ENCODE measurements at places on chromosomes 4 and X.

DNA sequence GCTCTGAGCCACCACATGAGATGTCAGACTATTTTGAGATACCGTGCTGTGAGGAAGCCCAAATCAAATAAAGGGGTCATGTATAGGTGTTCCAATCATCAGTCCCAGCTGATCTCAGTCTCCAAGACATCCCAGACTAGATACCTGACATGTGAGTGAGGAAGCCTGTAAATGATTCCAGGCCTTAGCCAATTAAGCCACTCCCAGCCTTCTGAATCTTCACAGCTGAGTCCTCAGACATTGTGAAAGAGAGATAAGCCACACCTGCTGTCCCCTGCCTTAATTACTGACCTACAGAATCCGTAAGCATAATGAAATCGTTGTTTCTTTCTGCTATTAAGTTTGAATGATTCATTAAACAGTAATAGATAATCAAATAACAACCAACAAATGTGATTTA is 671.4 kb downstream of the ZNF674 start:
- DNase-seq, result no peak

- no peak for DNase-seq
Observed at GRCh38 chrX:10615931-10616774, 4.2 kb downstream of the MID1 start.

- no peak for DNase-seq
Observed at GRCh38 chr4:153521999-153522801, 56.0 kb downstream of the TMEM131L start.

DNA sequence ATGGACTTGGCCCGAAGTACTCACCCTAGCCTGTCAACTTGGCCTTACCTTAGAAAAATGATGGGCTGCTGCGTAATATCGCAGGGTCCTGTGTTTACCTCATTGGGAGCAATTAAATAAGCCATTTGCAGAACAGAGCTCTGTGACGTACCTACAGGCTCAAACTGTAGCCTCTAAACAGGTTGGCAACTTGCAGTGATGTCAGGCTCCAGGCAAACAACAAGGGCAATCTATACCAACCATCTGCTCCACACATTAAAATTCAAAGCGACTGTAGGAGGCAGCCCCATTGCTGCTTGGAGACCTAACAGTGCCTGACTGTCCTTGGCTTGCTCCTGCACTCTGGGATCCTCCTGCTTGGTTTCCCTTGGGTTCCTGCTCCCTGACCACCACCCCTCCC is 17.2 kb downstream of the VGLL1 start:
- no peak for DNase-seq

GRCh38 chrX:55839485-55839884 is 121.9 kb downstream of the RRAGB start:
- DNase-seq, result no peak

GRCh38 chrX:153972368-153973126 is at the start of gene TMEM187:
TMEM187 (plus strand) TSS chrX:153972754; CDS start chrX:153982063, 9,309 bp downstream.
- peak; percentile 51 for DNase-seq

- no peak for DNase-seq
Observed at GRCh38 chrX:70253377-70254062, 6.5 kb downstream of the P2RY4 start.

- DNase-seq, result no peak
Observed at GRCh38 chrX:138986235-138986634, 274.7 kb upstream of the FGF13 start.

- DNase-seq, result no peak
Observed at GRCh38 chrX:9867753-9868152, 81.5 kb downstream of the SHROOM2 start.

GRCh38 chr4:168836490-168836889 is 173.6 kb downstream of the CBR4 start:
- no peak for DNase-seq

GRCh38 chr4:1393866-1394265 is 12.4 kb downstream of the NKX1-1 start:
- DNase-seq, result no peak

GRCh38 chrX:151974336-151975227 is at the start of gene GABRE:
GABRE (minus strand) TSS chrX:151974676; CDS start chrX:151974625, 51 bp downstream.
- DNase-seq, result no peak

GRCh38 chrX:135481696-135482179 is 38.7 kb upstream of the INTS6L start:
- DNase-seq, result no peak

GRCh38 chr4:48025005-48025404 is 8.4 kb downstream of the NIPAL1 start:
- no peak for DNase-seq

GRCh38 chrX:13966071-13966792 is 63.5 kb downstream of the GEMIN8 start:
- DNase-seq, result no peak

DNA sequence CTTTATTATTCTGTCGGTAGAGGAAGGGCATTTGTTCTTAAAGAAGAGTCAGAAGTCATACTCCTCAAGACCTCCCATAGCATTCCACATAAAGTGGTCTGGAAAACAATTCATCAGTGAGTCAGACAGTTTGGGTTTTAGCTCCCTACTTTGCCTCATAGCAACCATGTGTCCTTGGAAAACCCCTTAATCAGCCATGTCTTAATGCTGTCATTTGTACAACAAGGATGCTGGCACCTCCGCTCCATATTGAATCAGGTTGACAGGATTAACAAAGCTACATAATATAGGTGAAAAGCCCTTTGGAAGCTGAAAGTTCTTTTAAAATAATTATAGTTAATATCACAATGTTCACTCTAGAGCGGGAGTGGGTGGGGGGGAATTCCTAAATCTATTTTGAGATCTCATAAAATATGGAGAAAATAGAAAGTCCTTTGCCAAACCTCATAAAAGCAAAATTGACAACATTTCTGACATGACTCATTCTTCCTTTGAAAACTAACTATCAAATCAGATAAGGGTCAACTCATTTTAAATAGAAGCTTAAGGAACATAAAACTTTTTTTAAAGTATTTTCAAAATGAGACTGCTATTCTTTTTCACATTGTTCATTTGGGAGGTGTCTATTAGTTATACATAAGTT is 37.3 kb upstream of the GUCY1A1 start:
- no peak for DNase-seq

DNA sequence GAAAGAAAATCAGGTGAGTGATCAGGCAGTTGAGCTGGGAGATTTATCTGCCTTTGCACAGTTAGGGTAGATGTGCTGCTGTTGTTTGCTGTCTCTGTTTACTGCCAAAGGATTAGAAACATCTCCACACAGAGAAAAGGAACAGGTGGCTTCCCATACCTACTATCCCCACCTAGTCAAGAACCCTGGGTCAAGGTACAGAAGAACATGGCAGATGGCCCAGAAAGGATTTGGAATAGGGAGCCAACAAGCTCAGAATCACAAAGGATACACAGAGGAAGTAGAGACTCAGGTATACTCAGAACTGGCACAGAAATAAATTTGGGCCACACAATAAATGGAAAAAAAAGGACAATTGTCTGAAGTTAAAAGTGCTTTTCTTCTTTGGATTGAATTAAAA is 64.3 kb downstream of the TIGD2 start:
- DNase-seq, result no peak

- DNase-seq, result no peak
Observed at GRCh38 chr4:84710548-84710947, 127.6 kb downstream of the CDS1 start.

- DNase-seq, result no peak
Observed at GRCh38 chrX:113747274-113747973, 836.5 kb upstream of the HTR2C start.

GRCh38 chr4:67344594-67345380 is 200.5 kb downstream of the CENPC start:
- no peak for DNase-seq

DNA sequence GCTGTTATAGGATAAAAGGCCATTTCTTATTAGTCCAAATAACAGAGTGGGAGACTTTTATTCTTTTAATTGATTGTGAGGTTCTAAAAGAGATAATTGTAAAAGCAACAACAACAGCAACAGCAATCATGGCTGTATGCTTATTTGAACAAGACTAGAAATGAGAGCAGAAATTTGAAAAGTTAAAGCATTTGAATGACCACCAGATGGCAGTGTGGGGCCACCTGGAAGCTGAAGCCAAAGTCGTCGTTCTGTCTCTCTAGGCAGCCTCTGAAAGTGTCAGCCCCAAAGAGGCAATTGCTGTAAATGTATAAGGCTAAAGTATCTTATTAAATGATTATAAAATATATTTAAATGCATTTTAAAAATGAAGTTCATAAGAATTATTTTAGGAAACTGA is 42.2 kb downstream of the SH2D1A start:
- DNase-seq, result no peak

- DNase-seq, result no peak
Observed at GRCh38 chr4:10066670-10067651, 45.7 kb upstream of the SLC2A9 start.

DNA sequence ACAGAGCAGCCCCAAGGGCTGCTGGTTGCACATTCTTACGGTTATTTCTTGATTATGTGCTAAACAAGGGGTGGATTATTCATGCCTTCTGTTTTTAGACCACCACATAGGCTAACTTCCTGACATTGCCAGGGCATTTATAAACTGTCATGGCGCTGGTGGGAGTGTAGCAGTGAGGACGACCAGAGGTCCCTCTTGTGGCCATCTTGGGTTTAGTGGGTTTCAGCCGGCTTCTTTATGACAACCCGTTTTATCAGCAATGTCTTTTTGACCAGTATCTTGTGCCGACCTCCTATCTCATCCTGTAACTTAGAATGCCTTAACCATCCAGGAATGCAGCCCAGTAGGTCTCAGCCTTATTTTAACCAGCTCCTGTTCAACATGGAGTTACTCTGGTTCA is 212.4 kb upstream of the GRID2 start:
- DNase-seq, result no peak

- no peak for DNase-seq
Observed at GRCh38 chr4:73456177-73457022, 20.4 kb downstream of the AFP start.

- DNase-seq, result peak; percentile 60
Observed at GRCh38 chr4:41465146-41465761, 72.7 kb upstream of the LIMCH1 start.

- DNase-seq, result no peak
Observed at GRCh38 chr4:7512946-7513345, 78.2 kb upstream of the PSAPL1 start.

- no peak for DNase-seq
Observed at GRCh38 chr4:75867130-75867529, 35.1 kb downstream of the PPEF2 start.

DNA sequence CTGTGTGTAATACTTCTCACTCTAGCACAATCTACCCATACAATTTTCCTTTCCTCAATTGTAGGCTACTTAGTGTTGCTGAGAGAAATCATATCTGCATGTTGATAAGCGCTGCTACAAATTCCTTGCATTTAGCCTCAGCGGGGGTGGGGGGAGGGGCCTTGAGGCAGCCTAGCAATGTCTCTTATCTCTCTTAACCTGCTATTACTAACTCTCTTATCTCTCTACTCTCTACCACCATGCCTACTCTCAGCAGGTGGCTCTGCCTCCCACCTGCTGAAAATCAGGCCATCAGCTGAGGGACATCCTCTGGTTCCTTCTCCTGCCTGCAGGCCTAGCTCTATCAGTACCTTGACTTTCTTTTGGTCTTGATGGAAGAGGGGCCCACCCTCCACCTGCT is 98.9 kb downstream of the GPR82 start:
- no peak for DNase-seq

- DNase-seq, result no peak
Observed at GRCh38 chr4:6855692-6856297, 53.8 kb upstream of the TBC1D14 start.

GRCh38 chr4:40924096-40924792 is 174.5 kb downstream of the NSUN7 start:
- no peak for DNase-seq

DNA sequence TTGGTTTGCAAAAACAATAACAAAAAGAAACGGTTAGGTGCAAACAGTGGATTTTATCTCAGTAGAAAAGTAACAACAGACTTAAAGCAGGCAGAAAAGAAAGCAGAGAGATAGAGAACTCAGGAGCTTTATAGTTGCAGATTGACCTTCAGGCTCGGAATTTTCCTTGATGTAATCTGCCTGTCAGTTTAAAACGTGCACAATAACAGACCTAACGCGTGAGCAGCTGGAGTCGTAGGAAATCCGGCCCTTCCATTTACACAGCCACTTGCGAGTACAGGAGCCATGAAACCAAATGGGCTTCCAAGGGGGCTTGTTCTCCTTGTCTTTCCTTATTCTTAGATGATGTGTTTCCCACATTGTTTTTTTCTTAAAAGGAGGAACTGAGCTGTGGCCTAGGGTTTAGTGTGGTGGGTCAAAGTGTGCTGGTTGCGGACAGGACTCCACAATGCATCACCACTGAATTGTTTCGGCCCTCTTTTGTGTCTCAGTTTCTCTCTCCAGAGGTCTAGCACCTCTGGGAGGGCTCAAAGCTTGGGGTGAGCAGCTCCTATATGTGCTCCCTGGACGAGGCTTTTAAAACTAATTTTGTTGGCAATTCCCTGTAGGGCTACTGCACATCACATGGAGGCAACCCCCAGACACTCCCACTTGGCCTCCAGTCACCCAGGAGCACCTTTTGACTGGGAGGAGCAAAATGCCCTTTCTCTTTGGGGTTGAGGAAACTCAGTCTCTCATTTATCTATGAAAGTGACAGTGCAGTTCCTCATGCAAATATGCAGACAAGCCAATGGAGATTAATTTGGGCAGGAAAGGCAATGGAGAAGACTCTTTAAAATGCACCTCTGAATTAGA is 13.9 kb upstream of the MPP1 start:
- no peak for DNase-seq

DNA sequence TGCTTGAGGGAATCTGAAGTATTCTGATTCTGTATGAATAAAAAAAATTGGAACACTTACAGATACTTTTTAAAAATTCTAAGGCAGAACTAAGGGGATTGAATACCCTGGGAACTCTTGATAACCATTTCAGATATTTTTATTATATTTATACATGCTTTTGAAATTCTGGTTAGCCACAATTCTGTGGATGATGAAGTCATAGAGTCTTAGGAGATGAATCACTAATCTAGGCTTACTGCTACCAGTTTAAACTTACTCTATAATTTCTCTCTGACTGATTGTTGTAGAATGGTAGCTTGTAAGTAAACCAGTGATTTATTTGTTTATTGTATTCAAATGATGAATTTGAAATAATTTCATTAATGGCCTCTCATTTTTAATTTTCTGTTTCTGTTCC is 11.4 kb upstream of the SLAIN2 start:
- no peak for DNase-seq

GRCh38 chr4:70600977-70601376 is 8.9 kb downstream of the AMBN start:
- DNase-seq, result no peak

DNA sequence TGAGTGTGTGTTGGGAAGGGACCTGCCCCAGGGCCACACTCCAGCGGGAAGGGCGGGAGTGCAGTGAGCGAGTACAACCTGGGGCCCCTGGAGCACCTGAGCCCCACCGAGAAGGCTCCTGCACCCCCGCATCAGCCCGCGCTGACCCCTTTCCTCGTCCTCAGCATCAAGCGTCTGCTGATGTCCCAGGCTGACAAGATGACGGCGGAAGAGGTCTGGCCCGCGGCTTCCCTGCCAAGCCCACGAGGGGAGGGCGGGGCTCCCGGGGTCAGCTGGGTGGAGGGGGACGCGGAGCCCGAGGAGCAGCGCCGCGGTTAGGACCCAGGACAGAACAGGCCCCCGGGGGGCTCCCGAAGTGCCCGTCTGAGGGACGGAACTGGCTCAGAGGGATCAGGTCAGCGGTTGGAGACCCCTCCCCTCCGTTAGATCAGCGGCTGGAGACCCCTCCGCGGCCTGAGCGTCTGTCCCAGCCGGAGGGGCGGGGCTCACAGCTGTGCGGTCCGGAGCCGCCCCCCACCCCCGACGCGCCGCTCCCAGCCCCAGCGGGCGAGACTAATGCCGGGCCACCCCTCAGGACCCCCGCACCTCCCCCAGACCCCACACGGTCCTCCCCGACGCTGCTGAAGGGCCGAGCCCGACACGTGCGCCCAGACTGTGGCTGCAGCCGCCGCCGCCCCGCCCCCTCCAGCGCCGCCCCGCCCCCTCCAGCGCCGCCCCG is 6.7 kb downstream of the MYL5 start:
- DNase-seq, result peak; percentile 40
